ENCODE measurements at places on chromosomes 3 and 15.

DNA sequence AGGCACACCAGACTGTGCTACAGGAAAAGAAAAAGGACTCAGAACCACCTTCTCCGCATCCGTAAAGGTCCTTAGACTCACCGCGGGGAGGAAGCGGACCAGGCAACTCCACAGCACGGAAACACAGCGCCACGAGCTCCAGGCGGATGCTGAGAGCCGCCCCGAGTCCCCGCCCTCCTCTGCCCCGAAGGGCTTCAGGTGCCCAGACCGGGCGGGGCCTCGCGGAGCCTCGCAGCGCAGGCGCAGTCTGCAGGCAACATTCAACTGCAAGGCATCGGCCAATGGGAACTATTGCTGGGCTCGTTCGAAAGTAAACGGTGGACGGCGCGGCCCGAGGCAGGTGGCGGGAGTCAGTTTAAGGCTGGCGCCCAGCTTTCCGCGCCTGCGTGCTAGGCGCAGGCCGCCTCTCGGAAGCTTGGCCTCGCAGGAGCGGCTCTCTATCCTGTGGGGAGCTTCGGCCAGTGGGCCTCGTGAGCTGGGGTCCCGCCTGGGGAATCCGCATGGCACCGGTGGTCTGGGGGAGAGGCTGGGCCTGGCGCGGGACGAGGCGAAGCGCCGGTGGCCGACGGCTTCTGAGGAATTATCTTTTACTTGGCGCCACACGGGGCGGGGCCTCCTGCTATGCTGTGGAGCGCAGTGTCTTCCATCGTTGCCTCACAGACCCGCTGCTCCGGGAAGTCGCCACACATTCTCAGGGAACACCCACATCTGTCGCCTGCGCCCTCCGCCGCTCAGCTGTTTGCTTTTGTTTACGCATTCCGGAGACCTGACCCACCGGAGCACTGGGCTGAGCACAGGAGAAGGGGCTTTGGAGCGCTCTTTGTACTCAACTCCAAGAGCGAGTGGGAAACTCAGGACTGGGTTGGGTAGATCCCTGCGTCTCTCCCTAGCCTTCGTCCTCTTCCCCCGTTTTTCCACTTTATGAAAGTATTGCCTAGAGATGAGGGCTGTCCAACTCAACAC is at the start of gene TRIM59:
Gene TRIM59, minus strand, starts transcription at position 151 of the 963 bp plus-strand sequence. CDS start 10,603 bp downstream, outside the sequence.
- ATAC-seq = peak; percentile 93

- no peak for ATAC-seq
These were observed 307.2 kb downstream of the FEZF2 start for GRCh38 chr3:62065985-62066693.

DNA sequence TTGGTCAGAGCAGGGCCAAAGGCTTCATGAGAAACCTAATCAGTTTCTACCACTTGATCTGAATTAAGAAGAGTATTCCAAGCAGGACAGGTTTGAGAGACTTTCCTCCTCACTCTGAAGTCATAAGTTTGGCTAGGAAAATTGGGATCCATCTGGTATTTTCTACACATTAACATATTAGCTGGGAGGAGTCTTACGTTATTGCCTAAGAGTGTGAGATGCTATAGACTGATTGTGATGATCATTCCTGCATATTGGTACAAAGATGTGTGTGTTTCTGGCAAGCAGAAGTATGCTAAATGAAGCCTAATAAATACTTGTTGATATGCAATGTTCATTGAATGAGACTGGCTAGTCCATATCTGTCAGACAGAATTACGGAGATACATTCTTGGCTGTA is 73.5 kb upstream of the RASGRP1 start:
- no peak for ATAC-seq

DNA sequence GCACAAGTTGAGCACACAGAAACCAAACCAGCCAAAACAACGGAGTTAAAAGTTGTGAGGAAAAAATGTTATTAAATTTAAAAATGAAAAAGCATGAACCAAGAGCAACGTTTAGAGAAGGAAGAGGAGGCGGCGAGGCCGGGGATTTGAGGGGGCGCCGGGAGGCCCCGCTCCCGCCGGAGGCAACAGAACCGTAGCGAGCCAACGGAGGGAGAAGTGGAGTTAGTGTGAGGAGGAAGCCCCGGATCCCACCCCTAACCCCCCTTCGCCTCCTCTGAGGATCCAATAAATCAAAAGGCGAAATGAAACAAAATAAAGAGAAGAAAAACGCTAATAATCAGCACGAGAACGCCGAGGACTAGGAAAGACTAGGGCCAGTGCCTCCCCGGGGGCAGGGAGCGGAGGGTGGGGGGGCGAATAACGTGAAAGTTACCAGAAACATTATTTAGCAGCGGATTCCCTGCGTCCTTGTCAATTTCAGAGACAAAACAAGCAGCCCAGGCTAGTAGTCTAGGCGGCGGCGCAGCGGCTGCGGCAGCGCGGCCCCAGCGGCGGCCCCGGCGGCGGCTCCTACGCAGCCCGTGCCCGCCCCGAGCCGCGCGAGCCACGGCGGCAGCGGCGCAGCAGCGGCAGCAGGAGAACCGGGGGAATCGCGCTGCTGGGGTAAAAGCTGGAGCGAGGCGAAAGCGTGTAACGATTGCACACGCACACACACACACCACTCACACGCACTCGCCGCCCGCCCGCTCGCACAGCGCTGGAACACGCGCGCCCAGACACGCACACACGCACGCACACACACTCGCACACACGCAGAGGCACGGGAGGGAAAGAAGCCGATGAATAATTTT is 1.7 kb downstream of the MEIS2 start:
- no peak for ATAC-seq

DNA sequence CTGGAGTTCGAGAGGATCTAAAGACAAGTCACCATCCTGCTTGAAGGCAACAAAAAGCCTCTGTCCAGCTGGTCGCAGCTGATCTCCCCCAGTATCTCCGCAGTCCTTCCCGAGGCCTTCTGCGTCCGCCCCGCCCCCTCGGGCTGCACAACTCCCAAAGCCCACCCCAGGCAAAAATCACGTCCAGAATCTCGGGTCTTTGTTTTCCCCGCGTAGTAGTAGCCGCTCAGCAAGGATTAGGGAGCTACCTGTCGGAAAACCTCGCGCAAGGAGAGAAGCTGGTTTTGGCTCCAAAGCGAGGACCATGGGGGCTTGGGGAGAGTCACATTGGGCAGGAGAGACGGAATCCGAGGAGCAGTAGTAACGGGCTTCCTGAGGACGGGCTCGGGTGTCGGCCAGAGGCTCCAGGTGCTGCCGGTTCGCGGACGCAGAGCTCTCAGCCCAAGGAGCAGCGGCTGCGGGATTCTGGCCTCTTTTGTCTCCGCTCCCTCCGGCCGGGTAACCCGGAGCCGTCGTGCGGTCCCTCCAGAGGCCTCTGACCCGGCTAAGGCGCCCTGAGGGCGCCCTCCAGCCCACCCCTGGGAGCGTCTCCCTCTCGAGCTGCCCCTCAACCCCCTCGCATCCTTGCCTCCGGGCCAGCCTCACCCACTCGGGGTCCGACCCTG is 401 bp downstream of the ZSCAN29 start:
- ATAC-seq = peak; percentile 65

GRCh38 chr15:38768970-38769369 is 204.4 kb upstream of the RASGRP1 start:
- no peak for ATAC-seq

GRCh38 chr15:25691544-25692430 is 171.3 kb downstream of the ATP10A start:
- ATAC-seq = no peak

DNA sequence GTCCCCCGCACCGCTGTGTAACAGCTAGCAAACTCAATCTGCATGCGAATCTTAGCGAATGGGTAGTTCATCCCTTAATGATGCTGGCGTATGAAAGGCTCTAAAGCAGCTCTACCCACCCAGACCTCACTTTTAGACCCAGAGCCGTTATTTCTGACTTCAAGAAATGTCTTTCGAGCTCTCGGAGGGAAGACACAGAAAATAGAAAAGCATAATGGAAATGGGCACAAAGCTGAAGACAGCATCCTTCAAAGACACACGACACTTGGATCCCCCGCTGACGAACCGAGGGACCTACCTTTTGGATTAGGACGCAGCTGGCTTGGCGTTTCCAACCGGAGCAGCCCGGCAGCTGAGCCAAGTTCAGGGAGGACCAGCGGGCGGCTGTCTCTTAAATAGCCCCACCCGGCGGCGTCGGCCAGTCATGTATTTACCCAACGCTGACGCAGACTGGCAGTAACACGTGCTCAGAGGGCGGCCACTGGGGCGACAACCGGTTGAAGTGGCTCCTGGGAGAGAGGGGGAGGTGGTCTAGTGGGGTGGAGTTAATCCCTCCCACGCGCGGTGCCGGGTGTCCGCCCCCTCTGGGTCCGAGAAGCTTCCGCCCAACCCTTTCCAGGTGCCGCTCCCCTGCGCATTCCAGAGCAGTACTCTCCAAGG is 1.5 kb downstream of the CCK start:
- ATAC-seq = peak; percentile 49

DNA sequence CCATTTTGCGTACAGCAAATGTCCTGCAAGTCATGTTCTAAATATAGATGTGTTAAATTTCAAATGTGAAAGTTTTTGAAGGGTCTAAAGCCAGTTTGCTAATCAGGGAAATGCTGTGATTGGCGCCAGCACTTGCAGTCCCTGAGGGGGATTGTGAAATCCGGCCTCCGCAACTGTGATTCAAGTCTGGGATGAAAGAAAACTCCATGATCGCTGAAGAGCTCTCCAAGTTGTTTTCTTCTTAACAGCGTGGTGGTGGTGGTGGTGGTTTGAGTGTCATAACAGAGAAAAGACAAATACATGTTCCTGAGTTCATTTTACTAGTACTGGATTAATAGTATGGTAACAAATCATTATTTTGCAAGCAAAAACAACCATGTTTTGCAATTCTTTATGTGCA is 51.8 kb downstream of the MITF start:
- ATAC-seq = peak; percentile 80

GRCh38 chr3:169453256-169454059 is 210.1 kb downstream of the MECOM start:
- no peak for ATAC-seq

- ATAC-seq = no peak
These were observed 122.0 kb upstream of the ATP10A start for GRCh38 chr15:25985165-25985564.

GRCh38 chr15:73858062-73858461 is 15.3 kb upstream of the TBC1D21 start:
- no peak for ATAC-seq

DNA sequence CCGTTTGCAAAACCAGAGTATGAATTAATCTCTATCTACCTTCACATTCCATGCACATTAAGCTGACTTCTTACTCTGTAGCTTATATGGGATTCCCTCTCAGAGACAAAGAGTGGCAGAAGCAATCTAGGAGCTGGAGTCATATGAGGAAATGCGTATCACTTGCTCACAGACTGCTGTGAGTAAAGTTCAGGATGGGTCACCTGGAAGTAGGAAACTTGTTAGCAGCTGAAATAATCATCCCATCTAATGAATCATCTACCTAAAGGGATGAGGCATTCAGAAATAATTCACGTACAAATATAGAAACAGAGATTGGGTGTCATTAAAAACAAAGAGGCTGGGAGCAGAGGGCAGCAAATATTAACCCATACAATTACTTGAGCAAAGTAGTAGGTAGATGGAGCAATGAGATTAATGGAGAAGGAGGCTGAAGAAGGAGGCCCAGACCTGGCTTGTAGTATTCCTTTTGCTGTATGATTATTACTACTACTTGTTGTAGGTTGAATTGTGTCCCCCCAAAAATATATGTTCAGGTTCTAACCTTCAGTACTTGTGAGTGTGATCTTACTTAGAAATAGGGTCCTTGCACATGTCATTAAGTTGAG is 866.3 kb downstream of the ROBO2 start:
- no peak for ATAC-seq

DNA sequence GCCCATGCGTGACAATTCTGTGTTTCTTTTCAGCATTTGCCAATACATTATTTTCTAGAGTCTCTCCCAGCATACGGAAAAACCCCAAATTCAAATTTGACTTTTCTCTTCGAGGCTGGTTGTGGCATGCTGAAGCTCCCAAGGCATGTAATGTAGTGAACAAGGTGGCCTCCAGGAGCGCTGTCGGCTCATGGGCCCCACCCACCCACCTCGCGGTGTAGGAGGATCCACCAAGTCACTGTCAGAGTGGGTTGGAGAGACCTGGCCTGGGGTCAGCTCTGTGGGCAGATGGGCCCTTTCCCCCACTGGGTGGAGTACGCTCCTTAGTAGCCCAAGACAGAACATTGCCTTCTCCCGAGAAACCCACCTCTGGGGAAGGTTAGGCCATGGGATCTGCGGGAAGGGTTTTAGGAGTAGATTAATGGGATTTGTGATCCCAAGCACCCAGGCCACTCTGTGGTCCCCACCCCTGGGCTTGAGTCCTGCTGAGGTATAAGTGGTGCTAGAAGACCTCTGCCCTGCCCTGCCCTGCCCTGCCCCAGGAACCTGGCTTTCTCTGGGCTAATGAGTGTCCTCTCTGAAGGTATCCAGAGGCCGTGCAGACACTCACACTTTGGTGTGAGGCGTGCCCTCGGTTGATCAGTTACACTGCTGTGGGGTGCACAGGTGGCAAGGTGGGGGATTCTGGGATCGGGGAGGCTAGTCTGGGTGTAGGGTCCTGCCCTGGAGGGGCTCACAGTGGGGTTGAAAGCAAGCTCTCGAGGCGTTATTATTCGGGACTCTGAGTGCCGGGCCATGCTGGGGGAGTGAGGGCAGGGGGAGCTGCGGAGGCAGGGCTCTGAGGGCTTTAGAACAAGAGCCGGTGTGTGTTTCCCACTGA is 97.9 kb downstream of the APBA2 start:
- no peak for ATAC-seq

DNA sequence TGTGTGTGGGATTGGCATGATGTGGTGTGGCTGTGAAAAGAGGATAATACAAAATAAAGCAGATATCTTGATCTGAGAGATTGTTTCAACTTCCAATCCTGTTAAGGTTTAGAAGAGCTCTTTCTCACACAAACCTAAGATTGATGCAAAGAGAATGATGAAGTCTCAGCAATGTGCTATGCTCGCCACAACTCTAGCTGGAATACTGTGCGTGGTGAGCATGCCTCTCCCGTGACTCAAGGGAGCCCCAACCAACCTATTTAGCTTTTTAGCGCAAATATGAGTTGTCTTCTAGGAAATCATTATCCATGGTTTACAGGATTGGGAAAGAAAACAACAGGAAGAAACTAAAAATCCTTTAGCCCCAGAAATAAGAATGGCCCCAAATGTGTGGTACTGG is 28.5 kb downstream of the BTLA start:
- no peak for ATAC-seq

DNA sequence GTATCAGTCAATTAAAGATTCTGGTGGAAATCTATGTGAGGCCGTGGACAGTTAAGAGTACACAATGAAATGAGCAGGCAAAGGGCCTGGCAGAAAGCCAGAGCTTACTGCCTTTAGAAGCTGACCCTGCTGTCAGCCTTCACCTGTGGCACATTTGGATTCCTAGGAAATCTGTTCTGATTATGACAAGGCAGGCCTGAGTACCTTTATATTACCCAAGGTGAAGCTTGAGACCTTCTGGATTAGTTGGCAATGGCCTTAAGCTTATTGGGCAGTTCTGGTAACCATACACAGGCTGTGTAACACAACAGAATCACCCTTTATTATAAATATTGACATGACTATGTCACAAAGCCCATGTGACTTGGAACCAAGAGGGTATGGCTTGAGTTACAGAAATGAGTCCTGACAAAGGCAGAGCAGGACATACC is 43.2 kb downstream of the NBEAL2 start:
- ATAC-seq = peak; percentile 46

All from gastroesophageal sphincter (tissue), 4 donors.